ENCODE measurements at places on chromosomes 7 and 10. TPM values are rescaled to one million over a fixed set of nuclear protein-coding genes. Genes with fewer than 3 reads are reported as not detected.

DNA sequence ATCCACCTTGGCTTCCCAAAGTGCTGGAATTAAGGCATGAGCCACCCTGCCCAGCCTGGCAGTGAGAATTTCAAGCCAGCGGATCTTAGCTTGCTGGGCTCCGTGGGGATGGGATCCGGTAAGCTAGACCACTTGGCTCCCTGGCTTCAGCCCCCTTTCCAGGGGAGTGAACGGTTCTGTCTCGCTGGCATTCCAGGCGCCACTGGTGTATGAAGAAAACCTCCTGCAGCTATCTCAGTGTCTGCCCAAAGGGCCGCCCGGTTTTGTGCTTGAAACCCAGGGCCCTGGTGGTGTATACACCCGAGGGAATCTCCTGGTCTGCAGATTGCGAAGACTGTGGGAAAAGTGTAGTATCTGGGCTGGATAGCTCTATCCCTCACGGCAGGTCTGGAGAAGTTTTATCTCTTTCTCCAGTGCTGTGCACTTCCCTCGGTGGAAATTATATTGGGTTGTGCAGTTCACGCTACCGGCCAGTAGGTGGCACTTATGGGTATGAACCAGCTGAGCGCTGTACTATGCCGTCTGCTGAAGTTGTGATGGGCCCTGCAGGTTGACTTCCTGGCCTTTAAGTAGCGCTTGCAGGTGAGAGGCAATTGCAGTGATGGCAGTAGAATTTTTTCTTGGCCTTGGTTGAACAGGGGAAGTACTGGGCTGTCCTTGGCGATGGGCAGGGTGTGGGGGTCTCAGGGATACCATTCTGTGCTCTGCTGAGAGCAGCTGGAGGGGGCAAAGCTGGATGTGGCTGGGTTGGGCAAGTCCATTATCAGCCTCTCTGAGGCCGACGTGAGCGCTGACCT is 138.0 kb upstream of the MTPN start:
- DNase-seq = peak; percentile 20

FAS gene
- polyA plus RNA-seq = 78.4 TPM

SNX8 gene
- 53.0 TPM for polyA plus RNA-seq

DNA sequence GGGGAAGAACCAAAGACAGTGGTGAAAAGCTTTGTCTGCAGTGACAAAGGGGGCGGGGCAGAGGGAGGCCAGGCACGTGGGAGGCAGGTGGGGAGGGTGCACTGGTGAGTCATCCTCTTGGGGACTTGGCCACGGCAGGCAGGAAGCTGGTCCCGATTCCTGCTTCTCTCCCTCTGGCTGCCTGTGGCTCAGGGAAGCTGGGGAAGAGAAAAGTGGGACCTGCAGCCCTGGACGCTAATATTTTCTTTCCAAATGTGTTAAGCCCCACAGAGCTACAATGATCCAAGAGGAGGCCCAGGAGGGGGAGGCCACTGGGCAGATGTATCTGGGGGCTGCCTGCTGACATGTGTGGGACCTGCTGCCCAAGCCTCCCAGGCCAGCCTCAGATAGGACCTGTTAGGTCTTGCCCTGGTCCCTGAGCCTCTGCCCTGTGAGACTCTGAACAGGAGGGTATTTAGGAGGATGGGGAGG is 231.8 kb downstream of the KCNMA1 start:
- no peak for DNase-seq

DNA sequence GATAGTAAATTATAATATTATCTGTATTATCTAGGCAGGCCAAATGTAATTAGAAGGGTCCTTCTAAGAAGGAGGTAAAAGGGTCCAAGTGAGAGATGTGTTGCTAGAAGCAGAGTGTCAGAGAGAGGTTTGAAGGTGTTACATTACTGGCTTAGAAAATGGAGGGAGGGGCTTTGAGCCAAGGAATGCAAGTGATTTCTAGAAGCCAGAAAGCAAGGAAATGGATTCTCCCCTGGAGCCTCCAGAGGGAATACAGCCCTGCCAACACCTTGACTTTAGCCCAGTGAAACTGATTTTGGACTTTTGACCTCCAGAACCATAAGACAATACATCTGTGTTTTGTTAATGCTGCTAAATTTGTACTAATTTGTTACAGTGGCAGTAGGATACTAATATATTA is 97.9 kb upstream of the IL6 start:
- no peak for DNase-seq

DNA sequence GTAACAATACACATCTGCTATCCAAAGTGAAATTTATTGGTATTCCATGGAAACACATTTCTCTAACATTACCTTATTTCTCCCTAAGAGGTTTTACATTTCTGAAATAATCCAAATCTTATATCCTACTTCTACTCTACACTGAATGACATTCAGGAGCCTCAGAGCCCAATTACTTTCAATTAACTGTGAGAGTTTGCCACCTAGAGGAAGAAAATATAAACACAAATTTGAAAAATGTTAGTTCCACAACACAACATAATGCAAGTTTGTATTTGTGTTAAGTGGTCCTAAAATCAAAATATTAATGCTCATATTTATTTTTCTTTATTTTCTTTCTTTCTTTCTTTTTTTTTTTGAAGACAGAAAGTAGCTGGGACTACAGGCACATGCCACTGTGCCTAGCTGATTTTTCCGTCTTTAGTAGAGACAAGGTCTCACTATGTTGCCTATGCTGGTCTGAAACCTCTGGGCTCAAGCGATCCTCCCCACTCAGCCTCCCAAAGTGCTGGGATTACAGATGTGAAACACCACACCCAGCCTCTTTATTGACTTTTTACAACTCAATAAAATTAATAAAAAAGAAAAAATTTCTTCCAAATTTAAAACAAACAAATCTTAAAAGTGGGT is 46.0 kb downstream of the ATAD1 start:
- DNase-seq = no peak

COL26A1 gene
- polyA plus RNA-seq = 0.06 TPM

- DNase-seq = peak; percentile 62
Observed at GRCh38 chr7:157273208-157274093, 63.4 kb upstream of the DNAJB6 start.

GRCh38 chr7:122463631-122464030 is 159.1 kb upstream of the FEZF1 start:
- no peak for DNase-seq

- no peak for DNase-seq
Observed at GRCh38 chr10:79335470-79336235, 11.6 kb upstream of the PPIF start.

OR2A5 gene
- not detected for polyA plus RNA-seq

- no peak for DNase-seq
Observed at GRCh38 chr7:44043902-44044301, 600 bp upstream of the DBNL start.

DNA sequence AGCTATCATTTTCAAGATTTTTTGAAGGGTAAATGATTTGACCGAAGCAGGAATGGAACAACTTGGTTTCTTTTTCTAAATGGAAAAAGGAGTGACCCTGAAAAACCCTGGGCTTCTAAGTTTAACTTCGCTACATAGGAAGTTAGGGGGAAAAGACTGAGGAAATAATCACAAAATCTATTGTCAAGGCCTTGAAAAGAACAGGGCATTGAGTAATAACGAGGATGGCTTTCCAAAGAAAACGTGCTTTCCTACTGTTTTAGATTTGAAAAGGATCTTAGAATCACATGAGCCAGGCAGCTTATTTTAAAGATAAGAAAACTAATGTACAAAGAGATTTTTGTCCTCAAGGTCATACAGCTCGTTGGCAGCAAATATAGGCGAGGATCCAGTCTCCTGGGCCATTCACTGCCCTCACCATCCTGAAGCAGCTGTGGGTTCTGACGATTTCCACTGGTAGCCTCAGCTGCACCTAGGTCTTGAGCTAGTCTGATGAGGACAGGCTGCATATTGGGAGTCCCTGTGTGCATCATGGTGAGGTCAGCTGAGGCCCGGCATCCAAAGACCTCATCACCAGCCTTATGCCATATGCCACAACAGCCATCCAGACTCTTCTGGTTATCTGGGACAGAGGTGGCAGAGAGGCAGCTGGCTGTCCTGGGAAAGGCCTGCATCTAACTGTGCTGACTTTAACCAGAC is 384.7 kb upstream of the NRP1 start:
- DNase-seq = no peak

GRCh38 chr10:14945108-14945507 is 8.8 kb downstream of the DCLRE1C start:
- no peak for DNase-seq

Data from AG04450 (cell line).